NCI-H460 (cell line): ENCODE measurements at places on chromosomes 1 and 21.

DNA sequence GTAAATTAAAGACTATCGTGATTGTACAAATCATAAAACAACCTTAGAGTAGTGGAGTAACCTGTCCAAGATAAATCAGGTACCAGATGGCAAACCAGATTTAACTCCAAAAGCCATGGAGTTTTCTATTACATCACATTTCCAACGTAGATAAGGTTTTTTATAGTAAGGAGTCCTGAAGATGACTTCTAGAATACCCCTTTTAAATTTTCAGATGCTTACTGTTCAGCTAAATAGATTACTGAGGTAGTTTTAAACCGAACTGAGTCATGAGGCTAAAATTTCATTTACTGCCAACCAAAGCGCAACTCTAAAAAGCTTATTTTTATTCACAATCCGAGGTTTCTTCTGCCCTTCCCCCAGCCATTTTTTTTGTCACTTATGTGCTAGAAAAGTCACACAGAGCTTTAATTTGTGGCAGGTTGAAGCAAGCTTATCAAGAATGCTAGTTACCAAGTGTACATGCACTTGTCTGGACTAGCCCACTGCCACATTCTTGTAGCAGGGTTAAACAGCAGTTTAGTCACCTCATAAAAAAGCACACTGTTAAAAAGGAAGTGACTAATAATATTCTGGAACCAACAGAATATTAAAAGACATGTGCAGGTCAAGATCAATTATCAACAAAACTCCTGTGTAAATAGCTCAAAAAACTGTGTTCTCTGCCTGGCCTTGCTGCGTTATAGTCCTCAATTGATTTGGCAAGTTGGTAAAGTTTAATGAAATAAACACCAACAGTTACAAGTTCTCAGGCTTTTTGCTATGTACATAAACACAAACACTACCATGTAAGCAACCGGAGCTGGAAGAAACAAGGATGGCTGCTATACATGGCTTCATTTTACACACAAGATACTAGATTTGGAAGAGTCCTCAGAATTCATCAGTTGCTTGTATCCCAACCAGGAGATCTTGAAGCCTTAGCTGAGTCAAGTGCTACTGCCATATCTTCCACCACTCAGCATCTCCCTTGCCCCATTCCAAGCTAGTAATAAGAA is 180.3 kb upstream of the DMRTA2 start:
- DNase-seq, result no peak

DNA sequence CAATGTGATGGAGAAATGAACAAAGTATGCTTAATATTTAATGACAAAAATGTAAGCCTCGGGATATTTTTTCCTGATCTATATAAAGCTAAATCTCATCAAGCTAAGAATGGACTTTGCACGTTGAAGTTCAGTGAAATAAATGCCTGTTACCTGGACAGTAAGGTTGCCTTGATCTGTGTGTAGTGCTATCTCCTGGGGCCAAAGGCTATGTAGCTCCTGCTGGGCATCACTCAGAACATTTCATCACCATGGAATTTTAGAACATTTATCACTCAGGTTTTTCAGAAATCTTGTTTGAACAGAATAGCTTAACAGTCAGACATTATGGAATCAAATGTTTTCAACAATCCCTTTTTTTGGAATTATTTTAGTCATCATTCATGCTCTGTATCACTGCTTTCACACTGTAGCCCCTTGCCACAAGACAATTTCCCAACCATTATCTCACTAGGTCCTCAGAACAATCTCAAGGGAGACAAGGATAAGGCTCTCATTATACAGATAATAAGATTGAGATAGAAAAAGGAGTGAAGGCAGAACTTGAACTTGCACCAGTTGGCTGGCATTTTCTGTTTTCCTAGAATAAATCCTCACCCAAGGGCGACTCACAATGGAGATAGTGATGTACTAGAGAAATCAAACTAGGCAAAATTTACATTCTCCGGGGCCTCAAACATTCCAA is 3.7 kb downstream of the OR10J1 start:
- DNase-seq, result no peak

DNA sequence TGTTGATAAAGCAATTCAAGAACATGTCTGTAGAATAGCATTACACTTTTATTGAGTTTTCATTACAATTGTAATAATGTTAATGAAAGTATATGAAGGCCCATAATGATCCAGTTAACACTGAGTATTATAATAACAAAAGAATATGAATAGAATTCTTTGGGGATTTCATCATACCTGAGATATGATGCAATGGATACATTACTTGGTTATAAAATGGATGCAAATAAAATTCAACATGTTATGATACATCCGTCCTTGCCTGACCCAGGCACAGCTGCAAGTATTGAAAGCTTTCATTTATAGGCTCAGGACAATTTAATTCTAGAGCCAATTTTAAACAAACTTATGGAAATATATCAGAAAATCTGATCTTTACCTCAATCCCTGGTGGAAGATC is 8.2 kb upstream of the KCNA3 start:
- DNase-seq, result no peak

DNA sequence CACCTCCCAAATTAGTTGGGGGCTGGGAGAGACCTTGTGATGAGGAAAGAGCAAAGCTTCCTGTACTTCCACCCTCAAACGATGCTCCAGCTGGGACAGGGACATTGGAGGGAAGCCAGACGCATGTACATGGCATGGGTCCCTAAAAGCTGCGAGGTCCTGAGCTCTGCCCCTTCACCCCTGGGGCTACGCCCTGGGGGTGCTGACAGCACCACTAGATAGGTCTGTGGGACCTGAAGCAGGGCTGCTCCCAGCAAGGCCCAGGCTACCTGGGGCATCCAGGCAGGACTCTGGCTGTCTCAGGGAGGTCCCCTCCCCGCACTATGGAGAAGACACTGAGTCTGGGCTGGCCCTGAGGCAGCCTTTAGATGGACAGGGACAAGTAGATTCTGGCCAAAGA is 83.4 kb downstream of the DMRTB1 start:
- DNase-seq, result no peak

GRCh38 chr1:161158316-161159010 is 837 bp upstream of the USP21 start:
- DNase-seq, result no peak

DNA sequence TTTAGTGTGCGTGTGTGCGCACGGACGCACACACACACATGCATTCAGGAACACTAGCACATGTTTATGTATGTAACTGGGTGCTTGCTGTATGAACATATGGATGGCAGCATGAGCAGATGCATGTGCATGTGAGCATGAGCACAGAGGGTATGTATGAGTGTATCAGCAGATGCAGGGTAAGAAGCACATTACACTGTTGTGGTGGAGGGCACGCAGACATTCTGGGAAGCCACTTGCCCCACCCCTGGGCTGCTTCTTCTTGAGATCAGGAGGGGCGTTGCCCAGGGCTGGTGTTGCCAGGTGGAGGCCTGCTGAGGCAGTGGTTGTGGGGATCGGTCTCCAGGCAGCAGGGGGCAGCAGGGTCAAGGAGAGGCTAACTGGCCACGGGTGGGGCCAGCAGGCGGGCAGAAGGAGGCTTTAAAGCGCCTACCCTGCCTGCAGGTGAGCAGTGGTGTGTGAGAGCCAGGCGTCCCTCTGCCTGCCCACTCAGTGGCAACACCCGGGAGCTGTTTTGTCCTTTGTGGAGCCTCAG is 3.9 kb upstream of the P3R3URF start:
- no peak for DNase-seq

DNA sequence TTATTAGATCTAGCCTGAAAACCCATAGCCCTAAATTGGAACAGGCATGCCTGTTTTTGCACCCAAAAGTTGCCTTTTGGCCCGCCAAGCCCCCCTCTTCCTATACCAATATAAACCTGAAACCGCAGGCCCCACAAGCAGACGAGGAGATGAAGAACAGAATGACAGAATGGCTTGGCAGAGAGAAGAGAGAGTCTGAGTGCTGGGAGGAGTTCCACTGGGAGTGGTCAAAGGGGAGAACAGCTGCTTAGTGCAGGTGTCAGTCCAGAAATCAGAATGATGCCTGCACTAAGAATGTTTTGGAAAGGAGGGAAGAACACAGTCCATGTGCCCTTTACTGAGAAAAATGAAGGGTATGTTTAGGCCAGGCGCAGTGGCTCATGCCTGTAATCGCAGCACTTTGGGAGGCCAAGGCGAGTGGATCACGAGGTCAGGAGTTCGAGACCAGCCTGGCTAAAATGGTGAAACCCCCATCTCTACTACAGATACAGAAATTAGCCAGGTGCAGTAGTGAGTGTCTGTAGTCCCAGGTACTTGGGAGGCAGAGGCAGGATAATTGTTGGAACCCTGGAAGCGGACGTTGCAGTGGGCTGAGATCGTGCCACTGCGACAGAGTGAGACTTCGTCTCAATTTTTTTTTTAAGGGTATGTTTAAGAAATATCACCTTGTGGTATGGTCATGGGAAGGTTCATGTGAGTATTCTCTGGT is 9.4 kb downstream of the DYRK1A start:
- no peak for DNase-seq

DNA sequence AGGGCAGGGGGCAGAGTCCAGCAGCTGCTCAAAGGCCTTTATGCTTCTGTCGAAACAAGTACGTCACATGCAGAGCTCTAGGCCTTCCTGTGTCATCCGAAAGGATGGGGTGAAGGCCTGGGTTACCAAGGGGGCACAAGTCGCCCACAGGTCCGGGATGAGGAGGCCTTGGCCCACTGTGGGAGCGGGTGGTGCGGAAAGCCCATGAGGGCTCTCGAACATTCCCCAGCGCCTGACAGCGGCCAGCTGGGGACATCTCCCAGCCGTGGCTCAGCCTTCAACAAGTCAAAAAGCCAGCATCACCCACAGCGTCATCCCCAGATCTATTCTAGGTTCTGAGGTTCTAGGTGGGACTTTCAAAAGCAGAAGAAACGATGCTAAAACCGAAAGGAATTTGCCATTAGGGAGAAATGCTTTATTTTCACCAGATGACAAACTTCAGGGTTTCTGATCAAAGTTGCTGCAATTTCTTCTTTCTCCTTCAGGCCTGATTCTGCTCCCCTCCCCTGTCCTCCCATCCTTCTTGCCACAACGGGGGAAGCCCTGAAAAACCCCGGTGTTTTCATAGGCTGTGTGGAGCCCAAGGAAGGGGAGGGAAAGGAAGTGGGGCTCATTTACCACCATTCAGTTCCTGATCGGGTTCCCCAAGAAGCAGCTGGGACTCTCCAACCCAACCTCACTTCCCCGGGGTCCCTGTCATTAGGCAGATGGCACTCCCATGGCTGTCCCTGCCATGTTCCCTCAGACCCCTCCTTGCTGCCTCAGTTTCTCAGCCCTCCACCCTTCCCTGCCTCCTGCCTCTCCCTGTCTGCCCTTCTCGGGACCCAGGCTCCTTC is 17.6 kb downstream of the GPR137B start:
- no peak for DNase-seq

DNA sequence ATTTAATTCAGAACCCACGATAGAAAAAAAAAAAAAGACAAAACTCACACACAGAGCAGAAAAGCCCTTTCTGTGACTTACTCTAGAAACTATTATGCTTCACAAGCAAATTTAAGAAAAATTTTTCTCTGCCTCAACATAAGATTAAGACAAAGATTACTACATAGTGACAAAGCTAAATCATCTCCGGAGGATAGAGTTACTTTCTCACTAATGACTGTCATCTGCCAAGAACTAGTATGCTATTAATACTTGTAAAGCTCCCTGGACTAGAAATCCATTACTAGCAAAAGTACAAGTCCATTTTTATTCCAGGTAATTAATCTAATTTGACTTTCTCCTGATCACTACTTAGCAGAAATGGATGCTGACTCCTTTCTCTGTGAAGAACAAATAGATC is 25.9 kb downstream of the GREM2 start:
- no peak for DNase-seq

- no peak for DNase-seq
These were observed 69.2 kb downstream of the OBSCN start for GRCh38 chr1:228276901-228277490.

GRCh38 chr1:158131217-158131616 is 49.5 kb upstream of the CD1D start:
- no peak for DNase-seq

DNA sequence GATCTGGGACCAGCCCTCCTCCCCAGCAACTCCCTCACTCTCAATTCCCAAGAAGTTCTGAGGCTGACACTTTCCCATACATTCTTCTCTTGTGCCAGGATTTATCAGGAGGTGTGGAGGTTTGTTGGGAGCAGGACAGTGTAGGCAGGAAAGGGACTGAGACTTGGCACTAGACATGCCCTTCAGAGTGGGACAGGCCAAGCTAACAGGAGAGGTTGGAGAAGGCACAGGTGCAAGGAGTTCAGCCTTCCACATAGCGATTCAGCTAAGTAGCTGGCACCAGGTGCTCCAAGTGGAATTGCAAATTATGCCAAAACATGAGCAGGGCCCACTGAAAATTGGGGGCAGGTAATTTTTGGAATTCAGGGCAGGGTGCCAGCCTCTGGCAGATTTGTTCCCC is 83.0 kb upstream of the DUSP10 start:
- no peak for DNase-seq

- DNase-seq, result no peak
These were observed 481.8 kb downstream of the USP25 start for GRCh38 chr21:16211339-16212303.

DNA sequence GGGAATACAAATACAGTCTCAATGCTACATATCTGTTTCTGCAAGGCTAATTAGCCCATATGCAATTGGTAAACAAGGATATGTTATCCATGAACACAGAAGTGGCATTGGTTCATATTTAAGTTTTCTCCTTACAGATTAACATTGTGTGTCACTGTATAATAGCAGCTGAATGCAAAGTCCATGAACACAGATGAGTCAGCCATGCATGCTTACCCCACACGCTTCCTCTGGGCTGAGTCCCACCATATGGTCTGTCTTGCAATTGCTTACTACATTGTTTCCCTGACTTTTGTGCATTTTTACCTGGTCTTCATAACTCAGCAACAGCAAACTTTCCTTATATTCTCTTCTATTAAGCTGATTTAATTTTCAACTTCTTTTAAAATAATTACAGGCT is 41.5 kb upstream of the TSNAX start:
- DNase-seq, result no peak

GRCh38 chr1:24353292-24353891 is 34.2 kb downstream of the GRHL3 start:
- DNase-seq, result no peak

DNA sequence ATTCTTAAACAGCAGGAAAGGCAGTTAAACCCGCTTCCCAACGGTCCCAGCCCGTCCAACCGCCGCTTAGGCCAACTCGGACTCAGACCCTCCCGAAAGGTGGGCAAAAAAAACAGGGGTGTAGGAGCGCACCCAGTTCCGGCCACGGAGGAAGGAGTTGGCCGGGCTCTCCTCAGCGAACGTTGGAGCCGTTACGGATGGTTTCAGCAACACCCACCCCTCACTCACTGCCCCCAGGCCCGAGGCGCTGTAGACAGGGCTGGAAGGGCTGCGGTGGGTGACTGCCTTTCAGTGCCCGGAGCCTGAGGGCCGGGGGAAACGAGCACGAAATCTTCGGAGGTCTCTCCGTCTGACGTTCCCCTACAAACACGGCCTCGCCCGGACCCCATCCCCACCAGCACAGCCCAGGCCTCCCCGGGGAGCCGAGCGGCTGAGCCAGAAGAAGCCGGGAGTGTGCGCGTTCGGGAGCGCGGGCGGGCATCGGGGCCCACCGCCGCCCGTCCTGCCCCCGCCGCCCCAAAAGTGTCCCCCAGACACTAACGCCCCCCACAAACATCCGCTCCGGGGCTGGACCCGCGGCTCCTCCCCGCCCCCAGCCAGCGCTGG is 1.3 kb downstream of the KDM5B start:
- DNase-seq, result no peak

- DNase-seq, result no peak
These were observed 154.3 kb upstream of the ZNF648 start for GRCh38 chr1:182215764-182216163.
